ENCODE measurements at places on chromosomes 5 and 9. TPM values are rescaled to one million over a fixed set of nuclear protein-coding genes. Genes with fewer than 3 reads are reported as not detected.

GRCh38 chr9:97847474-97848214 is 5.4 kb upstream of the FOXE1 start:
- no peak for DNase-seq

GRCh38 chr5:56099346-56099745 is 104.6 kb upstream of the IL6ST start:
- DNase-seq: no peak

GRCh38 chr5:161022151-161022550 is 170.1 kb upstream of the ATP10B start:
- no peak for DNase-seq

INSL4 gene
- total RNA-seq: not detected

Measured in WTC11 (cell line).